Stimulated activated CD4-positive, alpha-beta T cell treated with anti-CD3 and anti-CD28 coated beads, Interleukin-12 subunit alpha, Interleukin-12 subunit beta, amount 100 ng/mL, for 24 hours (primary cell): ENCODE measurements at places on chromosomes 6 and 20.

DNA sequence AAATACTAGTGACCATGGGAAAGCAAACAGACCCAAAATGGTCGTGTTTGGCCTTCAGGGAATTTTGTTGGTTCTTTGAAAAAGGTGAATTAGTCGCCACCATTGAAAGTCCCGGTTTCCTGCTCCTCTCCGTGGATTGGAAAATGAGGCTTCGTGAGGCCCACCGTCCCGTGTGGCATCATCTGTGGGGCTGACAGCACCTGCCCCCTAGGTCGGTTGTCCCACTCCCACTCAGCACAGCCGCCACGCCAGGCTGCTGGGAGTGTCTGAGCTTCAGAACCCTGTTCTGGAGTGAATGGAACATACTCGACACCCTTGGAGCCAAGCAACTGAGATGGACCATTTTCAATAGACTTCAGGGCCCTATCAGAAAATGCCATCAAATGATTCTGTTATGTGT lies 33.0 kb upstream of the FOXC1 start:
- no peak for DNase-seq

DNA sequence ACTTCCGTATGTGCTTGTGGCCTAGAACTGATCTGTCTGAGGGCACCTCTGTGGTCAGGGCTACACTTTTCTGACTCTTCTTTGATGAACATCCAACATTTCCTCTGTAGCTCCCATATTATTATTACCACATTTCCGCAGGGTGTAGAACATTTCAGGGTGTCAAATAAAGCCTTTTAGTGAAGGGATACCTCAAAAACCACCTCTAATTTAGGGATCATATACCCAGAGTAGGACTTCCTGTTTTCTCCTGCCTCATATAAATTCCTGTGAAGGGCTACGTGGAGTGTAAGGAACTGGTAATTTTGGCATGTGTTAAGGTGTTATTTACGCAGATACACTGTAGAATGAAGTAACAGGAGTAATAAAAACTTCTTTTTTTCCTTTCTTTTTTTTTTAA lies 5.5 kb upstream of the MUC22 start:
- no peak for DNase-seq

DNA sequence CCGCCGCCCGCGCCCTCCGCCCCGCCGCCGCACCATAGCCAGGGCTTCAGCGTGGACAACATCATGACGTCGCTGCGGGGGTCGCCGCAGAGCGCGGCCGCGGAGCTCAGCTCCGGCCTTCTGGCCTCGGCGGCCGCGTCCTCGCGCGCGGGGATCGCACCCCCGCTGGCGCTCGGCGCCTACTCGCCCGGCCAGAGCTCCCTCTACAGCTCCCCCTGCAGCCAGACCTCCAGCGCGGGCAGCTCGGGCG lies 1.5 kb downstream of the FOXC1 start:
- no peak for DNase-seq

GRCh38 chr6:142773859-142774648 lies 170.9 kb downstream of the HIVEP2 start:
- DNase-seq = no peak

DNA sequence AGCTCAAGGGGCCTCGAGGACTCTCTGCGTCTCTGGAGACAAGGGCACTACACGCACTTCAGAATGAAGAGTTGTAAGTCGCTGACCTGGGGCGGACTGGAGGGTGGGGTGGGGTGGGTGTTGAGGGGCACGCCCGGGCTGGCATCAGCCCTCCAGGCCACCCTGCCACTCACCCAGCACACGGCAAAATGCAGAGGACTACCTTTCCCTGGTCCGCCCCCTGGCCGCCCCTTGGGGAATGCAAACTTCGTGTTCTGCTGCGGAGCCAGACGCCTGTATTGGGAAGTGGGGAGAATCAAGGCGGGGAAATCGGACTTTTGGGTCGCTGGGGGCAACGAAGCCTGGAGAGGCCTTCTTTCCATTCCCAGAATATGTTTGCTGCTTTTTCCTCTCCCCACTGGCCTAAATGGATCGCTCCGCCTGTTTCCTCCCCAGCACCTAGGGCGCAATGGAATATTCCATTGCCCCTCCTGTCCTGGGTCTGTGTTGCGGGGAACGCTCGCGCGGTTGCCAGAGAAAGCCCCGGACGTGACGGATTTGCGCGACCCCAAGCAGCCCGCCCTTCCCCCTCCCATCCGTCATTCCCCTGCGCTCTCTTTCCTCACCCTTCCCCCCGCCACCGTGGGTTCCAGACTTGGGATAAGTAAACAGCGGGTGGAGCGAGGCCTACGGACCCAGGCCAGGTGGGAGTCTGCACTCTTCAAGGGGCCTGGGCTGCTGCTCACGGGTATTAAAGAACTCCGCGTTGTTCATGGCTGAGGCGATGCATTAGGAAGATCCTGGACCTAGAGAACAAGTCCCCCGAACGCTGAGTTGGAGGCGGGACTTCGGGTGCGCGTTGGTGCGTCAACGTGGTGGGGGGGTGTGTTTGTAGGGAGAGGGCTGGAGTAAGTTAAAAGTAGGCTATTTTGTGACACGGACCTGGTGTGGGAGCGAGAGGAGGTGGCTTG lies at the start of gene PPT2:
PPT2 (plus strand) TSS at position 578 of the 950 bp plus-strand sequence. CDS start 454 bp downstream, outside the sequence.
- peak; percentile 78 for DNase-seq

GRCh38 chr6:33770833-33771145 lies 18.1 kb downstream of the LEMD2 start:
- no peak for DNase-seq

DNA sequence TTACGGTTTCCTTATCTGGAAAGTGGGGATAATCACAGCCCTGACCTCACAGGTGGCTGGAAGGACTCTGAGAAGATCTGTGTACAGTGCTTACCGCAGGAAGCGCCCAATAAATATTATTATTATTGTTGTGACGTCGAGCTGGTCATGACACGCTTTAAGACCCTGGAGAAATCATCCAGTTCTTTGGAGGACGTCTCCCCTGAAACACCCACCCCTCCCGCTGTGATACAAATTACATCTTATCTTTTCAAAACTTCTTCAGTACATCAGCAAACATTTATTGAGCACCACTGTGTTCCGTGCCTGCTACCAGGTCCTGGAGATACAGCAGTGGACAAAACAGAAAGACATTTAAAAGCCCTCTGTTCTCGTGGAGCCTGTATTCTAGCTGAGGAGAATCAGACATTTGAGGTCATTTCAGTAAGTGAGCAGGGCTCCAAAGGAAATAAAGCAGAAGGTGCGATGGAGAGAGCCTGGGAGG lies 118.7 kb downstream of the CEBPB start:
- no peak for DNase-seq

- no peak for DNase-seq
Measured at GRCh38 chr20:14800707-14801425, 463.5 kb upstream of the FLRT3 start.

- DNase-seq = no peak
Measured at GRCh38 chr6:157490611-157491269, 109.8 kb downstream of the ZDHHC14 start.

DNA sequence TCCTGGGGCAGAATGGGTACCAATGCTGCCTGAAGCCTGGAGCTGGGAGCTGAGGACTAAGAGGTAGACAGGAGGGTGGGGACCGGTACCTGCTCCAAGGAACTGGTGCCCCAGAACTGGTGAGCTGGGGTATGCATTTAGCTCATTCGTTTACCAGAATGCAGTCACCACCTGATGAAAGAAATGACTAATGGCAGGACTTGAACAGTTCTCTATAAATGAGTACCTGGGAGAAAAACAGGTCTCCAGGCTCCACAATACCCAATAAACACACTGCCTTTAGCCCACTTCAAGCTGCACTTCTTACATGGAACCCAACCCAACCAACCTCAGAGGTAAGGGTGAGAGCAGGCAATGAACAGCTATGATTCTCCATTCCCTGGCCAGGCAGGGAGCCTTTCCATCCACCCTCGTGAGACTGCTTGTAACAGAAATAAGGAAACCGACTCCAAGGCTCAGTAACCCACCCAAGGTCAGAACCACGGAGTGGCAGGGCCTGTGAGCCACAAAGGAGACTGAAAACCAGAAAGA lies 15.4 kb downstream of the FKBP1A start:
- no peak for DNase-seq

DNA sequence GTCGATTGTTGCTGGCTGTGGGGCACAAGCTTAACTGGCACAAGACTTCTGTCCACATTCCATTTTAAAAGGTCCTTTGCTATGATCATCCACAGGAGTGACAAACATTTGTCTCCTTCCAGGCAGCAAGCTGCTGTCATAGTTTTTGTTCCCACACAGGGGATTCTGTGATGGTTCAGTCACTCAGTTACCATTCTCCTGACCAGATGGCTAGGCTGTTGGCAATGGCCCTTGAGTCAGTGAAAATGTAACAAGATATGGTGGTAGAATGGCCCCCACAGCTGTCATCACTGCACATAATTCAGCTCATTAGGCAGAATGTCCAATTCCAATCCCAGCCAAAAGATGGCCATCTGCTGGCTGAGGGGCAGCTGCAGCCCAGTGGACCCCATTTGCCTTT lies 13.7 kb downstream of the BPIFA1 start:
- DNase-seq = no peak

GRCh38 chr20:54019127-54019526 lies 51.3 kb downstream of the BCAS1 start:
- no peak for DNase-seq

DNA sequence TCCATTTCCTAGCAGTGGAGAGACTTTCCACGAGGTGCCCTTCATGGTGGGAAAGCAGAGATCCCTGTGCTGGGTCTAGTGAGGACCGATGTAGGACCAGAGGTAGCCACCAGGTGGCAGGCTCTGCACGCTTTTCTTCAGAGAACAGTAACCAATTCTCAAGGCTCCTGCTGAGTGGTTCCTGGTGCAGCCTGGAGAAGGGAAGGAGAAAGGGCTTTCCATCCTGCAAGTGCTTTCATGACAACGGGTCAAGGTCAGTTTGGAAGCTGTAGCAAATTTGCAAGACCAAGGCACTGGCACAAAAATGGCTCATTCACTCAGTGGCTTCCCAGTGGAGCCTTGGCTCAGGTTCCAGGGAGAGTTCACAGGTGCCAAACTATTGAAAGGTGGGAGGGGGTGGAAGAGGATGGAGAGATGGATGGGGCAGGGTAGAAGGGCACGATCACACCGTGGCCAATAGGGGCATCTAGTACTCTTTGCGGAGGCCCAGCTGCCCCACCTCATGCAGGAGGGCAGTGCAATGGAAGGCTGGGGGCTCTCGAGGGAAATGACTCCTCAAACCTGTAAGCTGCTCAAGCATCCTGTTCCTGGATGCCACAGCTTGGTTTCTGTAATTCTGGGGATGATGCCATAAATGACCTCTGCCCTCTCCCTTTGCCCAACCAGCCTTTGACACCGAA lies 25.5 kb upstream of the KCNK16 start:
- DNase-seq = peak; percentile 19

DNA sequence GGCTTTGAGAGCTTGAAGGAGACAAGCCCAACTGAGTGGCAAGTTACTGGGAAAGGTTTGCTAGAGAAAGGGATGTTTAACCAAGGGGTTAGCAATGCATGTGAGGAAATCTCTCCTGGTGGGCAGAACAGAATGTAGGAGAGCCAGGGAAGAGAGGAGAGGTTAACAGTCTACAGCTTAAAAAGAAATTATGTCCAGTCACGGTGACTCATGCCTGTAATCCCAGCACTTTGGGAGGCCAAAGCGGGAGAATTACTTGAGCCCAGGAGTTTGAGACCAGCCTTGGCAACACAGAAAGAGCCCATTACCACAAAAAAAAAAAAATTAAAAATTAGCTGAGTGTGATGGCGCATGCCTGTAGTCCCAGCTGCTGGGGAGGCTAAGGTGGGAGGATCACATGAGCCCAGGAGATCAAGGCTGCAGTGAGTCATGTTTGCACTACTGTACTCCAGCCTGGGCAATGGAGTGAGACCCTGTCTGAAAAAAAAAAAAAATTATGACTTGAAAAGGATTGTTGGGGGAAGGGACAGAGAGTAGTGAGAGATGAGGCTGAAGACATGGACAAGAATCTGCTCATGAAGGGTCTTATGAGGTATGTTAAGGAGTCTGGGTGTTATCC lies 264.9 kb downstream of the TBC1D7 start:
- no peak for DNase-seq

GRCh38 chr6:162777091-162777490 lies 49.3 kb downstream of the PACRG start:
- no peak for DNase-seq

- no peak for DNase-seq
Measured at GRCh38 chr6:74057326-74057725, 361.3 kb downstream of the CD109 start.

GRCh38 chr20:615514-615913 lies 5.4 kb upstream of the TCF15 start:
- DNase-seq = no peak

DNA sequence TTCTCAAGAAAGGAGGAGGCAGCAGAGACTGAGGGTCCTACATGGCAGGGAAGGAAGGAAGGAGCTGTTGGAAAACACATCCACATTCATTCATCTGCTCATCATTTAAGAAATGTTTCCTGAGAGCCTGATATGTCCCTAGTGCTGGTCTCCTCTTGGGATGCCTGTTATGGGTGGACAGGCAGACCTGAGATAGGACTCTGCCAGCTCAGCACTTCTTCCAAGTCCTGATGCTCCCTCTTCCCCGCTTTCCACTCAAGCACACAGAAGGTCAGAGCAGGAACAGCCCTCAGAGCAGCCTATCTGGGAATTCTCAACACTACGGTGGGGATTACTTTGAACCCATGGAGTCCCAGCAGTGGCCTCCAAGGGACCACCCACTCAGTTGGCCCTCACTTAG lies 8.0 kb upstream of the SIRPD start:
- DNase-seq = no peak

- DNase-seq = no peak
Measured at GRCh38 chr6:148274809-148275208, 67.8 kb upstream of the SASH1 start.

DNA sequence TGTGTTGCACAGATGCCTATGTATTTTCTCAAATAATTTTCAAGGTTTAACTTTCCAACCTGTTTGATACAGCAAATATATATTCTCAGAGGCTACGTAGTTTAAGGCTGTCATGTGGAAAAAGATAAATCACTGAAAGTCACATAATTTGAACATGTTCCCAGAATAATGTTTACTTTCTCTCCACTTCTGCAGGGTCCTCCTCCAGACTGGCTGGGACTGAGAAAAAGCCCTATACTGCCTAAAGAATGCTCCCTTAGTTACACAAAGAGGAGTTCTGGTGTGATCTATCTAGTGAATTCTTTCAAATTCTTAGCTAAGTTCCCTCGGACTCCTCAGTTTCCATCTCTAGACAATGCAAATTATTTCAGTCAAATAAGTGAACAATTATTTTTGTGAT lies 411.0 kb downstream of the C6orf118 start:
- no peak for DNase-seq

GRCh38 chr20:61321481-61321880 lies 69.4 kb downstream of the CDH4 start:
- no peak for DNase-seq

- DNase-seq = no peak
Measured at GRCh38 chr6:77425671-77426070, 37.6 kb downstream of the HTR1B start.

- DNase-seq = no peak
Measured at GRCh38 chr20:47789764-47790579, 4.7 kb upstream of the SULF2 start.

- no peak for DNase-seq
Measured at GRCh38 chr6:166389119-166389518, 6.4 kb upstream of the MPC1 start.
